ENCODE measurements at places on chromosomes 5 and 9. TPM values are rescaled to one million over a fixed set of nuclear protein-coding genes. Genes with fewer than 3 reads are reported as not detected.

DNA sequence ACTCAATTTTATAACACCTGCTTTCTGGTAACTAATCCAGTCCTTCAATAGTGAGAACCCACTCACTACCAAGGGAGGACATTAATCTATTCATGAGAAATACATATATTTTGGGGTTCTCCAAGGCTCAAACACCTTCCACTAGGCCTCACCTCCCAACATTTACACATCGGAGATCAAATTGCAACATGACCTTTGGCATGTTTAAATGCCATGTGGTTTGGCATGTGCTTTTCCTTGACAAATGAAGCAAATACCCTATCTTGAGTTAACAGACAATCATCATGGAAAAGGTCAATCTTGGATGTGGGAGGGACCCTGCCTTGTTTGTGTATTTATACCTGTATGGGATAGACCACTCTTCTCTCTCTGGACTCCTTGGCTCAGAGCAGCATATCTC, 21.9 kb upstream of the SPINK14 start:
- H3K36me3 ChIP-seq, result no peaks in the 10 kb centered on the region
- no peak overlapping the region for H3K4me3 ChIP-seq
- H3K27me3 ChIP-seq, result no peaks in the 10 kb centered on the region
- no peak overlapping the region for H3K27ac ChIP-seq
- peaks cover 22% of the 10 kb centered on the region for H3K4me1 ChIP-seq
- no peak for DNase-seq

GRCh38 chr9:34123682-34124081, 2.8 kb downstream of the DCAF12 start:
- H3K4me1 ChIP-seq, result peaks cover 15% of the 10 kb centered on the region
- no peak overlapping the region for H3K4me3 ChIP-seq
- H3K27ac ChIP-seq, result no peak overlapping the region
- H3K27me3 ChIP-seq, result no peaks in the 10 kb centered on the region
- DNase-seq, result no peak
- H3K36me3 ChIP-seq, result peaks cover 2% of the 10 kb centered on the region

DNA sequence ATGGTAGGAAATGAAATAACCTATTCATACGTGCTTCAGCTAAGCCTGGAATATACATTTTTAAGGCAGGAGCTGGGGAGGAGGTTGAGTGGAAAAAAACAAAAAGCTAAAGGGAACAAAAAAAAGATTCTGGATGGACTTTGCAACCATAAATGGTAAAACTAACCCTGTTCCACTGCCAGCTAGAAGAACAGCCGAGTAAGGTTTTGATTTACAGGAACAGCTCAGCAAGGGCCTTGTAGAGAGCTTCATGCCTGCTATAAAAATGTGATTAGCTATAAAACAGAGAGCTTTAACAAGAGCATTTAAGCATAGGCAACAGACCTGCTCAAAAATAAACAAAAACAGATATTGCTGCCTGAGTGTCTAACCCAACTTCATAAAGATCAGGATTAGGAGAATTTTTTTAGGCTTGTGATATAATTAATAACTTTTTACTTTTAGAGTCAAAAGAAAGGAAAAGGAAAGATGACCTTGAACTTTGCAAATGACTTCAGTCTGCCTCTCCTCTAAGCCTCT, 194.8 kb downstream of the FBXL7 start:
- H3K36me3 ChIP-seq, result no peaks in the 10 kb centered on the region
- H3K4me1 ChIP-seq, result peaks cover 7% of the 10 kb centered on the region
- H3K27ac ChIP-seq, result no peak overlapping the region
- H3K4me3 ChIP-seq, result no peak overlapping the region
- no peaks in the 10 kb centered on the region for H3K27me3 ChIP-seq
- DNase-seq, result peak; percentile 24

DNA sequence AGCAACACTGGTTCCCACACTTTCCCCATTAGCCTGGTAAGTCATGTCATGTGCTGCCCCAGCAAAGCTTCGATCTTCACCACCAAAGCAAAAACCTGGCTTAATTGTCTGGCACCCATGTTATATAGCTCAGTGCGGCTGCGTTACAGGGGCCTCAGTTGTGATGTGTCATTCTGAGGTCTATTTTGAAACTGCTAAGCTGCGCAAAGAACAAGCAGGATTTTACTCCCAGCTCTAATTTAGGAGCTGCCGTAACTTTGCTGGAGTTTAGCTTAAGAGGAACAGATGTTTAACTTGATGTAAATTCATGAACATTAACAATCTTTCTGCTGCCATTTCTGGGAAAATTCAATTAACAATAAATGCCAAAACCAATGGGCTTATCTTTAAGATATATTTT, 274.1 kb downstream of the HSPA4 start:
- no peak overlapping the region for H3K27ac ChIP-seq
- H3K36me3 ChIP-seq, result no peaks in the 10 kb centered on the region
- no peak overlapping the region for H3K4me3 ChIP-seq

DNA sequence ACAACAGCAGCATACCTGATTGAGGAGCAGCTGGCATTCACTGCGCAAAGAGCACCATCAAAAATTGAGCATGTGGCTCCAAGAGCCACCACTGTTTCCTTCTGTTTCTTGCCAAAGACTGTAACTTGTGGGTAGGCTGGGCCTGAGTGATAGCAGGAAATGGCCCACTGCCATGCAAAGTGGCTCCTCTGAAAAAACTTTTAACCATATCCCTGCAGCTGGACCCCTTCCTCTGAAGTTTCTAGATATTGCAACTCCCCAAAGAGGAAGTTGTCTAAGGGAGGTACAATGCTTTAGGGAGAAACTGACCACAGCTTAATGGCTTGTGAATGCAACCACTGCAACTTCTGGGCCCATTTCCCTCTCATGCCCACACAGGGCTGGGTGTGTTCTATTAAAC, 355.4 kb upstream of the PDE4D start:
- no peaks in the 10 kb centered on the region for H3K4me1 ChIP-seq
- DNase-seq, result no peak

DNA sequence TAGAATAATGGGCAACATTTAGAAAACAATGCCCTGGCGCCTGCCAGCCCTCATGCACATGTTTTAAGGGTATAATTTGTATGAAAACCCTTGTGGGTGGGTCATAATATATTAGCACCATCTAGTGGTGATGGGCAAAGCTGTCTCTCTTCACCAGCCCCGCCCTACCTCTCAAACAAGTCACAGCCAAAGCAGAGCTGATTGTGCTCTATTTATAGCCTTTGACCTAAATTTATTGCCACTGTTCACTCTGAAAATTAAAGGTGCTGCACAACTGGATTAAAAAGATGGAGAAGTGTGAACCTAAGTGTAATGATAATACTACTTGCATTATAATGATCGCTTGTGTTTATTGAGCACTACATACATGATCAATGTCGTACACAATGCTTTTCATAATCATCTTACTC, 131.9 kb upstream of the ANKH start:
- H3K4me1 ChIP-seq, result peaks cover 8% of the 10 kb centered on the region
- H3K27me3 ChIP-seq, result peaks cover 39% of the 10 kb centered on the region
- peak; percentile 82 for DNase-seq
- no peak overlapping the region for H3K27ac ChIP-seq
- no peak overlapping the region for H3K4me3 ChIP-seq
- H3K36me3 ChIP-seq, result no peaks in the 10 kb centered on the region

GRCh38 chr5:1799602-1800471, at the start of gene MRPL36:
TSS of gene MRPL36 (minus strand) at chr5:1799837. CDS start at chr5:1798935, 902 bp downstream.
- peaks cover 21% of the 10 kb centered on the region for H3K4me1 ChIP-seq
- peak; percentile 91 for DNase-seq
- H3K4me3 ChIP-seq, result peak within 1 kb of the TSS; percentile 62
- peak within 1 kb of the TSS; percentile 70 for H3K27ac ChIP-seq
- no peaks in the 10 kb centered on the region for H3K27me3 ChIP-seq

- H3K4me1 ChIP-seq, result peaks cover 19% of the 10 kb centered on the region
- H3K4me3 ChIP-seq, result peak overlapping the region; percentile 68
- peaks cover 22% of the 10 kb centered on the region for H3K27me3 ChIP-seq
- peak; percentile 42 for DNase-seq
- no peaks in the 10 kb centered on the region for H3K36me3 ChIP-seq
These were observed 1.0 kb downstream of the KLF4 start for GRCh38 chr9:107488375-107489143.

DNA sequence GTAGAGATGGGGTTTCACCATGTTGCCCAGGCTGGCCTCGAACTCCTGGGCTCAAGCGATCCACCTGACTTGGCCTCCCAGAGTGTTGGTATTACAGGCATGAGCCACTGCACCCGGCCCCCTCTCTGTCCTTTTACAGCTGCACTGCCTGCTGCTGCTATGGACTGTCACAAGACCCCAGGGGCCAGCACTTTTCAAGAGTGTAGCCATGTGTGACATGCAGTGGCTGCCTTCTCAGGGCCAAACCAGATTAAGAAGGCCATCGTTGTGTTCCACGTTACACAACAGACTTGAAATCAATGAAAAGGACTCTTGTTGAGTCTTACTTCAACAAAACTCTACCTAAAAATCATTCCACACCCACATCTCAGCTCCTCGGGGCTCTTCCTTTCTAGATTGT, 78.9 kb upstream of the ICE1 start:
- no peaks in the 10 kb centered on the region for H3K36me3 ChIP-seq
- H3K27ac ChIP-seq, result no peak overlapping the region
- no peak for DNase-seq
- no peak overlapping the region for H3K4me3 ChIP-seq

- peak overlapping the region; percentile 95 for H3K27ac ChIP-seq
- no peak overlapping the region for H3K4me3 ChIP-seq
- DNase-seq, result peak; percentile 70
- no peaks in the 10 kb centered on the region for H3K36me3 ChIP-seq
These were observed 31.2 kb downstream of the FGF18 start for GRCh38 chr5:171450423-171451331.

DNA sequence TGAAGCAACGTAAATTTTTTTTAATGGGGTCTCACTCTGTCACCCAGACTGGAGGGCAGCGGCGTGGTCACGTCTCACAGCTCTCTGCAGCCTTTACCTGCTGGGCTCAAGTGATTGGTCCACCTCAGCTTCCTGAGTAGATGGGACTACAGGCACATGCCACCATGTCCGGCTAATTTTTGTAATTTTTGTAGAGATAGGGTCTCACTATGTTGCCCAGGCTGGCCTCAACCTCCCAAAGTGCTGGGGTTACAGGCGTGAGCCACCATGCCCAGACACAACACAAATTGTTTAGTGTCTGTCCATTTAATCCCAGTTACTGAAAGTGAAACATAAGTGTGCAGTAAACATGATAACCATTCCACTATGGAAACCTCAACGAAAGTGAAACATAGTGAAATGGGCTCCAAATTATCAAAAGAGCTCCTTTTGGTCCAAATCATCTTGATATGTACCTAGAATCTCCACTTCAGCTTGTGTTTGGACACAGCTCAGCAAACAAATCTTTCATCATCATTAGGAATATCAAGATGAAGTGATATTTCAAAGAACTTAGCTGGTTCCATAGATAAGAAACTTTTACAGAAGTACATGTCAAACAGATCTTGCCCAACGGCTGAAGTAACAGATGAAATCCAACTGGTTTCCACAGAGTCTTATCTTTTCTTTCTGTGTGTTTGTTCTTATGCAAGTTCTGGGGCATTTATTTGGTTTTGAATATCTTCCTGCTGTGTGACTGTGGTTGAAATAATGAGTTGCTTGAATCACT, 41.2 kb upstream of the PLPP1 start:
- no peaks in the 10 kb centered on the region for H3K27me3 ChIP-seq
- no peaks in the 10 kb centered on the region for H3K36me3 ChIP-seq
- H3K4me1 ChIP-seq, result no peaks in the 10 kb centered on the region
- H3K27ac ChIP-seq, result no peak overlapping the region
- H3K4me3 ChIP-seq, result no peak overlapping the region
- DNase-seq, result no peak

GRCh38 chr9:83299571-83299970, 236.6 kb upstream of the RASEF start:
- H3K4me1 ChIP-seq, result peaks cover 15% of the 10 kb centered on the region
- H3K27ac ChIP-seq, result peak overlapping the region; percentile 2
- DNase-seq, result peak; percentile 11
- H3K27me3 ChIP-seq, result no peaks in the 10 kb centered on the region

DNA sequence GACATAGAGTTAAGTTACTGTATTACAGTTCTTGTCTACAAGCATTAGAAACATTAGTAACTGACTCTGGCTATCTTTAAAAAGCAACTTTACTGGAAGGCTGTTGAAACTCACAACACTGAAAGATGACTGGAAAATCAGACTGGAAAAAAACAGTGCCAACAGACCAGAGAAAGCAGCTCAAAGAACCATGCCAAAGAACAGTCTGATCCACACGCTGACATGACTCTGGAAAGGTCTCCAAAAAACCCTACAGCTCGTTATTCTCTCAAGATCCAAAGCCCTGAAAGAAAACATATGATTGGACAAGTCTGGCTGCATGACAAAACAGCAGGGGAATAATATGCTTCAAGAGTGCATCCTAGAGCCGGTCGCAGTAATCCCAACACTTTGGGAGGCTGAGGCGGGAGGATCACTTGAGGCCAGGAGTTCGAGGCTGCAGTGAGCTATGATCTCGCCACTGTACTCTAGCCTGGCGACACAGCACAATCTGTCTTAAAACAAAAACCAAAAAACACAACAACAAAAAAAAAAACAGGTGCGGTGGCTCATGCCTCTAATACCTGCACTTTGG, 5.6 kb downstream of the GOLPH3 start:
- H3K36me3 ChIP-seq, result peaks cover 15% of the 10 kb centered on the region
- no peak overlapping the region for H3K27ac ChIP-seq
- H3K4me3 ChIP-seq, result no peak overlapping the region
- no peak for DNase-seq
- H3K4me1 ChIP-seq, result peaks cover 15% of the 10 kb centered on the region
- H3K27me3 ChIP-seq, result no peaks in the 10 kb centered on the region

GRCh38 chr9:126830827-126831226, 26.0 kb downstream of the ZBTB43 start:
- no peak overlapping the region for H3K4me3 ChIP-seq
- no peak for DNase-seq
- H3K27me3 ChIP-seq, result no peaks in the 10 kb centered on the region

DNA sequence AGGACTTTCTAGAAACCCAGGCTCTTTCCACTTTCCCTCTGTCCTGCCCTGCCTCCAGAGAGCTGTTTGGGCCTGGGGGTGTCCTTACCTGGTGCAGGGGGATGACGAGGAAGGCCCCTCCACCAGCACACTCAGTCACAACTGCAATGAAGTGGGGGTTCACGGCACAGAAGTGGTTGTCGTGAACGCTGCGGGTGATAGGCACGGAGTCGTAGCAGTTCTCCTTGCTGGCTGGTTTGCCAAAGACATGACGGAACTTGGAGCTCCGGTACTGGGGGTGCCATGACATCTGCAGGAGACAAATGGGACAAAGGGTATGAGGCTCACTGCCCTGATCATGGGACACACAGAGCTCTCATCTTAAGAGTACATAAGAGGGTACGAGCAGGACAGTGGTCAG, 35.1 kb downstream of the CORO2A start:
- no peak for DNase-seq
- no peaks in the 10 kb centered on the region for H3K4me1 ChIP-seq
- no peak overlapping the region for H3K27ac ChIP-seq
- no peaks in the 10 kb centered on the region for H3K36me3 ChIP-seq
- no peaks in the 10 kb centered on the region for H3K27me3 ChIP-seq

GRCh38 chr5:55577353-55578060, 42.7 kb upstream of the PLPP1 start:
- no peaks in the 10 kb centered on the region for H3K4me1 ChIP-seq
- H3K27ac ChIP-seq, result no peak overlapping the region
- no peak overlapping the region for H3K4me3 ChIP-seq
- H3K27me3 ChIP-seq, result no peaks in the 10 kb centered on the region

The TRIO gene
- total RNA-seq, result 242 TPM

The SHB gene
- 22.3 TPM for total RNA-seq

The CDH9 gene
- not detected for total RNA-seq

The SPATA31D4 gene
- total RNA-seq, result not detected

The WNT8A gene
- not detected for total RNA-seq

The TTLL11 gene
- total RNA-seq, result 4.9 TPM

The ECM2 gene
- not detected for total RNA-seq

The EFNA5 gene
- total RNA-seq, result 22.6 TPM

The TAS2R1 gene
- not detected for total RNA-seq

The CATSPER3 gene
- total RNA-seq, result 0.71 TPM

The KCNN2 gene
- total RNA-seq, result 1.3 TPM

The NEUROG1 gene
- total RNA-seq, result not detected

The STING1 gene
- total RNA-seq, result 127 TPM

The GALNT10 gene
- 77.6 TPM for total RNA-seq

The SLCO4C1 gene
- total RNA-seq, result not detected
